ENCODE measurements at places on chromosomes 5 and 9.

- peak; percentile 21 for DNase-seq
Measured at GRCh38 chr9:35035851-35036701, 36.3 kb downstream of the VCP start.

DNA sequence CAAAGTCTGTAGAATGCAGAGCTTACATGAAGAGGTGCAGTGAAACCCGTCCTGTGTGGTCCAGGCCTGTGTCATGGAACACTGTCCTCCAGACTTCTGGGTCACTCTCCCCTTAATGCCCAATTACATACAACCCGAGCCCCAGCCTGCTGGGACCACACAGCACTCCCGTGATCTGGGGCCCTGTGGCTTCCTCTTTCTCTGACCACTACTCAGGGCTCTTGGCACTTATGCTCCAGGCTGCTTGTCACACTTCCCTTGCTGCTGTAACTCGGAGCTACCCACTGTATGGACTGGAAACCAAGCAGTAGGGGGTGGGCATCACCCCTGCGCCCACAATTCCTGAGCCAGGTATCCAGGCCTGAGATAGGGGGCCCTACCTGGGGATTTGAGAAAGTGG, 10.3 kb upstream of the IL3 start:
- DNase-seq: no peak

GRCh38 chr5:5719292-5719691, 296.8 kb downstream of the ICE1 start:
- no peak for DNase-seq

DNA sequence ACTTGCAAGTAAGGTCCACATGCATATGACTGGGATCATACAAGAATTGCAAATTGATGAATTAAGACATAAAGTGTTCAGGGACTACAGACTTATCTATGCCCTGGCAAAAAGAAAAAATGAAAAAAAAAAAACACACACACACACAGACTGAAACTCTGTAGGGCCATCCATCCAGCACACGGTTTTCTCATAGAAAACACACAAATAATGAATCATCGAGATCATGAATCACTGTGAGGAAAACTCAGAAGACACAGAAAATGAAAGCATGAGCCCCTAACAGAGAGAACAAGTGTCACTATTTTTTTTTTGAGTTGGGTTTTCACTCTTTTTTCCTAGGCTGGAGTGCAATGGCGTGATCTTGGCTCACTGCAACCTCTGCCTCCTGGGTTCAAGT, 185.2 kb downstream of the IRX2 start:
- DNase-seq: no peak

DNA sequence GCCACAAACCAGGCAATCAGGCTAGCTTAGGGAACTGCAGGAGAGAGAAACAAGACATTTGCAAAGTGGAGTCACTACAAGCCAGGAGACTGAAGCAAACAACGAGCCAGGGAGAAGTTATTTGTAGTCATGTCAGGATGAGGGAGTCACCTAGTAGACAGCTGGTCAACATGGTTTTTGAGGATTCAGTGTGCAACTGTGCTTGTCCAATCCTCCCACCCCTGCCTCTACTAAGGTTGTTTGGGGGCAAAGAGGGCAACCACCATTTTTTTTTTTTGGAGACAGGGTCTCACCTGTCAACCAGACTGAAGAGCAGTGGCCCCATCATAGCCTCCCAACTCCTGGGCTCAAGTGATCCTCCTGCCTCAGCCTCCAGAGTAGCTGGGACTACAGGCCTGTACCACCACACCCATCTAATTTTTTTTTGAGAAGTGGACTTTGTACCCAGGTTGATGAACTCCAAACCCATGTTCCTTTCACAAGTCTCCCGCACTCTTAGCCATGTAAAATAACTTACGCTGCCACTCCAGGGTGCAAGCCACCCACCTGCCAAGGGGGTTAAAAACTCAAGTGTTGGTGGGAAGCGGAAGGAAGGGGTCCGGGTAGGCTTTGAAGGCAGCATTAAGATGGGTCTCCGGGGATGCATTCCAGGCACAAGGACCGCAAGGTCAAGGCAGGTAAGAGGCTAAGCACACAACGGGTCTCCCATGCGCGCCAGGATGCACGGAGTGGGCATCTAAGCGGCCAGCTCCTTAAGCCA, 995 bp downstream of the RPL35 start:
- DNase-seq: no peak

DNA sequence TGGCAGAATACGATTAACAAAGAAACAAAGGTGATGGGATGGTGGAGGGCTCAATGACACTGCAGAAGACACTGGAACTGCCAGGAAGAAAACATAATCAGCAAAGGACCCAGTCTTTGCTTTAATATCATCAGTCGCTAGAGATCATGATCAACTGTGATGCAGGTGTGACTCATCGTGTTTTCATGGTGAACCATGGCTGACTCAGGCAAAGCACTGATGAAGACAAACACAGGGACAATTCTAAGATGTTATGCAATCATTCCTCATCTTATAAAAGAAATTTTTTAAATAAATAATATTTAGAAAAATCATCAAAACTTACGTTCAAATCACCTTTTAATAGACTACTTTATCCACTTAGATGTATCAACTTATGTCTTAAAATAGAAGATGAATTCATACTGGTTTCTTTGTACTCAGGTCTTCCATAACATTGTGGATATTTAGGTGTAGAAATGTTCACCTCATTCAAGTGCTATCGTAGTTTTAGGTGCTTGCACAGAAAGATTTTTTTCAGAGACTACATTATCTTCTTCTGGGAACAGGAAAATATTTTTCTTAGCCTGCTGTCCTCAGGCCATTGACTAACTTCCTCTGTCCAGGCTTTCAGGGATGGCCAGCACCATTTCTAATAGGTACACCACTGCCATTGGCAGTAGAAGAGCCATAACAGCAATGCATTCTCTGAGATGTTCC, 673.4 kb upstream of the MEF2C start:
- no peak for DNase-seq

- no peak for DNase-seq
Measured at GRCh38 chr9:87717456-87717855, 8.5 kb upstream of the CTSL start.

DNA sequence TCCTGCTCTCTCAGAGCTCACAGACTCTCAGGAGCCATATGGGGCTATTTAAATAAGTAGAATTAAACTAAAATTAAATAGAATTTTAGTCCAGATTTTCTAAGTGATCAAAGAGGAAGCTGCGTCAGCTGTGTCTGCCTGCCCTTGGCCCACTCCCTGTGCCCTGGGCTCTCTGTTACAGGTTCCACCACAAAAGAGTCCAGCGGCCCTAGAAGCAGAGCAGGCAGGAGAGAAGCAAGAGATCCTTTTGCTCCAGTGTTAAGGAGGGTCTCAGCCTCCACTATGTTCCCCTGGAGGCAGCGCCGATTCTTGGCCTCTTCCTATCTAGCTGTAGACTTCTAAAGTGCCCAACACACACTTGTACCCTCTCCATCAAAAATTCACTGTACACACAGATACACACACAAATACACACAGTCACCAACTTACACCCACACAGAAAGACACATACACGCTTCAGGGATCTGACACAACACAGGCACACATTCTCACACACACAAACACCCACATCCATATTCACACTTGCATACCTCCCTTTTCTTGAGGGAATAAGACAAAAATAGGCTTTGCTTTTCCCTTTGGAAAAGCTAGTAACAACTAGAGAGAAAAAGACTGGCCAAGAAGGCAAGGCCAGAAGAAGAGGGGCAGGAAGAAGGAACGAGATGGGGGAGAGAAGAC, 5.5 kb upstream of the TNIP1 start:
- no peak for DNase-seq

- no peak for DNase-seq
Measured at GRCh38 chr9:133771486-133772482, 33.6 kb upstream of the SARDH start.

DNA sequence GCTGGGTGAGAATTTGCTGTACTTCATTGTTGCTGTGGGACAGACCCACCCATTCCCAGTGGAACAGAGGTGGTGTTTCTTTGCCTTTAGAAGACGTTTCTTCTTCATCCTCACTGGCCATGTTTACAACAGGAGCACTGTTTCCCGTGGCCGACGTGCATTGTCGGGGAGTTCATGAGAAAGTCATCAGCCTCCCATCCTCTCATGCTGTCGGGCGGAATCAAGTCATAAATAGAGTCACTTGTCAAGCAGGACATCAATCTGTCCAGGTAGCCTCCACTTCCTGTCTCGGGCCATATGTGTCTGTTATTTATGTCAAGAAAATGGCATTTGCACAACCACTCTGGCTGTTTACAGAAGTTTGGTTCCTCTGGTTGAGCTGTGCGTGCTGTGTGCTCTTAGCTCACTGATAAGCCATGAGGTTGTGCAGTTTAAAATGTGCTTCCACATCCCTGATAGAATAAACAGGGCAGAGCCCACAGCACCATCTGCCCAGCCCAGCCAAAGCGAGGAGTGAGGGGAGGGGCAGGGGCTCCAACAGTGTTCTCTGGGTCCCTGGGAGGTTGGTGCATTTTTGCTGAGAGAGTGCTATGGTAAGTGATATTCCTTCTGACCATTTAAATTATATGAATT, 401.9 kb upstream of the IRX2 start:
- DNase-seq: no peak

DNA sequence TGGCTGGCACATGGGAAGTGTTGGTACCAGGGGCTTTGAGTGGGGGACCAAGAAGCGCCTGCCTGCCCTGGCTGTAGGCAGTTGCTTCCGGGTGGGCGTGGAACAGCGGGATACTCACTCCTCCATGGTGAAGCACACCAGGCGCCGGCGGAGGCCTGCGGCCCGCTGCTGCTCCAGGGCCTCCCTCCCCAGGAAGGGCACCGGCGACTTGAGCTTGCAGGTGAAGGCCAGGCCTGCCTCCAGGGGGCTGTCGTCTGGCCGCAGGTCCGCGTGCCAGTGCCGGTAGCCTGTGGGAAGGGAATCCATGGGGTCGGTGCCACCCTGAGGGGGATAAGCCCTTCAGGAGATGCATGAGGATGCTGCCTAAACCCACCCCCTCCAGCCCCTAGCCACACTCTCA, 34.3 kb downstream of the DBH start:
- no peak for DNase-seq

DNA sequence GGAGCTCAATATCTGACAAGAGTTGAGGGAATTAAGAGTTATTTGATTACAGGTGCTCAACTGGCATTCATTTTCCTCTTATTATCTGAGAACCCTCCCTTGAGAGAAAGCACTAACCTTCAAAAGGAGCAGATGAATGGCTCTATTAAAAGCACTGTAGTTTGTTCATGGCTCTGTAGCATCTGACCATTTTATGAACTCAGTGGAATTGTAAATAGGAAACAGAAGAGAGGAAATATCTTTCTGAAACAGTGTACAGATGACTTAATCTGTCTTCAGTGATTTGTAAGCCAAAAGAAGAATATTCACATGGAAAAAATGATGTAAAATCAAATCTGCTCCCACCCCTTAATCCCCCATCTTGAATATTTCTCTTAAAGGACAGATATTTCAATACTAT, 810.4 kb upstream of the GRAMD2B start:
- no peak for DNase-seq

- no peak for DNase-seq
Measured at GRCh38 chr5:42886635-42887034, 74.9 kb upstream of the SELENOP start.

GRCh38 chr5:159091596-159092331, 8.0 kb downstream of the EBF1 start:
- no peak for DNase-seq

- no peak for DNase-seq
Measured at GRCh38 chr5:16596581-16596940, 20.2 kb downstream of the RETREG1 start.

GRCh38 chr5:148033134-148033533, 30.6 kb upstream of the SPINK5 start:
- peak; percentile 12 for DNase-seq

DNA sequence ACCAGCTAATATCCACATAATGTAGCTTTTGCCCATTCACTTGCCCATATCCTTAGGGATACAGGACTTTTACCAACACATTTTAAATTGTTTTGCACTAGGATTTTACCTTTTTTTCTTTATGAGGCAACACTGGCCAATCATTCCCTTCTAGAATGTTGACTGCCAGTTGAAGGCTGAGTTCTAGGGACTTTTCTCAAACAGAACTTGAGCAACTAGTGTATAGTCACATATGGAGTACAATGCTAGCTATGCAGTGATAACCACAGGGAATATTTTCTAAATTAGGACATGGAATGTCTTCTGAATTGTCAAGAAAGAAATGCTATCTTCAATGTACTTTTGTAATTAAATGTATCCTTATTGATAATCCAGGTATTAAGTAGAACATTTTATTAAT, 133.6 kb downstream of the OXCT1 start:
- no peak for DNase-seq

DNA sequence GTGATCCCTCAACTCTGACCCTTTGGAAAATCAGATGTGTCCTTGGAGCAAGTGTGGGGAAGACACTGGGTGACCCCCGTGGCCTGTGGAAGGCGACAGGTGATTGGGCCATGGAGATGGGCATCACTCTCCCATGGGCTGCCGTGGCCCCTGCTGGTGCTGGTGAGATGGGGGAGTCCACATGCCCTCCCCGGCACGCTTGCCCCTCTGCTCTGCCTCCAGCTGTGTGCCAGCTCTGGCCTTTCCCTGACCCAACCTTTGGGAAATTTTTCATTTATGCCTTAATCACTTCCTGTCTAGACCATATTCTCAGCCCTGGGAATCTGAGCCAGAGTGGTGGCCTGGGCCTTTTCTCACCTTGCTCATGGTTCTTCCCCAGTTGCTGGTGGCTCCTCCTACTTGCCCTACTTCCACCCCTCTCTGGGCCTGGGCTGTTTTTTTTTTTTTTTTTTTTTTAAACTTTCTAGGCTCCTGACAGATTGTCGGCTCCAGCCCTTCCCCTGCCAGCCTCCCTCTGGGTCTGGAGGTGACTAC, 56.6 kb downstream of the RGS3 start:
- DNase-seq: no peak

GRCh38 chr5:65462139-65462705, 19.5 kb downstream of the ADAMTS6 start:
- no peak for DNase-seq

DNA sequence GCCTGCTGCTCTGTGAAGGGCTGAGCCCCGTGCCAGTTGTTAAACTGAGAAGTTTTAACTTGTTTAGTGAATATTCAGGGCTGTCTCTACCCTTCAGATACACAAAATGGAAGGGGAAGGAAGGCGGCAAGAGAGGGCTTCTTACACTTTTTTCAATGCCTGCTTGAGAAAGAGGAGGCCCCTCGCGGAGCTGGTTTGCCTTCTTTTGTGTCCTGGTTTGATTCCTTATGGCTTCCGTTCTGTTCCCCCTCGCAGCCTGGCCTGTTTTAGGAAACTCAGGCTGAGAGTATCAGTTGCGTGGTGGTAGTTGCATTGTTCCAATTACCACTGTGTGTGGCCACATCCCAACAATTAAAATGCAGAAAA, 1.0 kb downstream of the FAM53C start:
- DNase-seq: peak; percentile 61

GRCh38 chr5:59786334-59786805, 107.2 kb downstream of the PDE4D start:
- no peak for DNase-seq

GRCh38 chr5:150000256-150000989, at the start of the genes HMGXB3 and TIGD6:
Gene HMGXB3 (plus strand): TSS chr5:150000739. CDS start chr5:150004853, 4,114 bp downstream.
Gene TIGD6 (minus strand): TSS chr5:150000654. CDS start chr5:149996348, 4,306 bp downstream.
- DNase-seq: peak; percentile 95
